Substantia nigra (tissue), 51 donors: ENCODE measurements at places on chromosomes 7 and 10.

DNA sequence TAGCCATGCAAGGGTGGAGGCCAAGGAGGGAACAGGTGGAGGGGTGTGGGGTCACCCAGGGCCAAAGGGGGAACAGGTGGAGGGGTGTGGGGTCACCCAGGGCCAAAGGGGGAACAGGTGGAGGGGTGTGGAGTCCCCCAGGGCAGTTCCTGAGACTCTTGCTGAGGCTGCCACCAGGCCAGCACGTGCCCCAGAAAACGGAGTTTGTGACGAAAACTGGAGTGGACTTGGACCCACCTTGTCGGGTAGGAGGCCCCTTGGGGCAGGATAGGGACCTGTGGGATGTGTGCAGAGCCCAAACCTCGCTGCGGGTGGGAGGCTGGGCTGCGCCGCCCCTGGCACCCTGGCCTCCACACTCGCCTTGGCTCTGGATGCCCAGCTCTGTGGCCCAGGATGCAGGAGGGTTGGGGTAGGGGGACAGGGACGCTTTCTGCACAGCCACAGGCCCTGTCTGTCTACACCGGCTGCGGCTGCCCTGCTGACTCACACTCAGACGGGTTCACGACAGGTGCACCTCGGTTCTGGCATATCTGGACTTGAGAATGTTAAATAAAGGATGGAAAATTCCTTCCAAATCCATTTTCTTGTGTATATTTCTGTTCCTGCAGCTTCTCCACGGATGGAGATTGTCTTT, 562 bp upstream of the ADGRA1 start:
- no peak for DNase-seq

DNA sequence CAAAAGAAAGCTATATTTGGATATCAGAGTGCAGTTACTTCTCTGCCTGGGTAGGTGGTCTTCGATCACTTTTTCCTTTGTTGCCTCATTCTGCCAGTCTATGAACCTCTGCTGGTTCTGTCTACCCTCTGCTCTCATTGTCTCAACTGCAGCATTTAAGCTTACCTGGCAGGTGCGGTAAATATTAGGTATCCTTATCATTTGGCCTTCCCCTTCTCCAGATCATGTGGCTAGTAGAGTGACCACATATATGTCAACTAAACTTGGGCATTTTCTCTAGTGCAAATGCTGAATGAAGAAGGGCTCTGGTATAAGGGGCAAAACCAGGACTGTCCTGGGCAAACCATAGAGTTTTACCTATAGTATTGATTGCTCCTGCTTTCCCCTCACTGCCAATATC, 180.8 kb downstream of the MDFIC start:
- DNase-seq, result no peak

DNA sequence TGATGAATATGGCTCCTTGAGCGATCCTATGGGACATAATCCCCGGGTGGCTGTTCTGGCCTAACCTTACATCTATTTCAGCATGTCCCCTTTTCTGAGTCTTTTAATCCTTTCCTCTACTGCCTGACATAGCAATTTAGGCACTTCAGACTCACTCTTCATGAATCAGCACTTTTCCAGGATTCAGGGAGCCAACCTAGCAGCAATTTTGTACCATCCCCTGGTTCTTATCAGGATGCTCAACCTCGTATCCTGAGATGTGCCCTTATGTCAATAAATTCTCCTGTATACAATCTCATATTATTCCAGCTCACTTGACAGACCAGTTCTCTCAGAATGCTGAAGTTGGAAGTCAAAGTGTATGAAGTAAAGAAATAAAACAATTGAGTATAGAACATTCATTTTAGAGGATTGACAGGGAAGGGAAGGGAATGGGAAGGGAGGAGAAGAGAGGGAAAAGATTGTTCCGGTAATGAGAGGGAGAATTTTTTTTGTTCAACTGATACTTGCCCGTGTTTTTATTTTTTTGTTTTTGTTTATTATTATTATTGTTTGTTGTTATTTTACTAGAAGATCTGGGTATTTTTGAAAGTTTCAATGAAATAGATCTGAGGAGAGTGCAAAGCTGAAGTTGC, 8.2 kb upstream of the ZC3HAV1 start:
- no peak for DNase-seq

- DNase-seq, result no peak
These were observed 794.0 kb upstream of the C7orf33 start for GRCh38 chr7:147796581-147796980.

DNA sequence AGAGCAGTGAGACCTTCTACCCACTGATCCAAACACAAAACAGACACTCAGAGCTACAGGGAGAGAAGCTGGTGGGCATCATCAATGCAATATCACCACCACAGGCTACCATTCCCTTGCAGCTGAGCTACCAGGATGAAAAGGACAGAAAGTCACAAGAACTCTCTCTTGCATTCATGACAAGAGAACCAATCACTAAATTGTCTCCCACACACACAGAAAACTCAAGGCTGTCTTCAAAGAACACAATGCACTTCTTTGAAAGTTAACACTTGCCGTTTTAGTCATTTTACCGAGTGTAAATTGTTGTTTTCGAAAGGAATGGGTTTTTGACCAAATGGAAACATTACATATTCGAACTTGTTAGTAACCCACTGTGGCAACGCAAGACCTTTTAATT, 626.6 kb downstream of the SORCS1 start:
- no peak for DNase-seq

- no peak for DNase-seq
These were observed 46.6 kb upstream of the GRID1 start for GRCh38 chr10:86413046-86413728.

DNA sequence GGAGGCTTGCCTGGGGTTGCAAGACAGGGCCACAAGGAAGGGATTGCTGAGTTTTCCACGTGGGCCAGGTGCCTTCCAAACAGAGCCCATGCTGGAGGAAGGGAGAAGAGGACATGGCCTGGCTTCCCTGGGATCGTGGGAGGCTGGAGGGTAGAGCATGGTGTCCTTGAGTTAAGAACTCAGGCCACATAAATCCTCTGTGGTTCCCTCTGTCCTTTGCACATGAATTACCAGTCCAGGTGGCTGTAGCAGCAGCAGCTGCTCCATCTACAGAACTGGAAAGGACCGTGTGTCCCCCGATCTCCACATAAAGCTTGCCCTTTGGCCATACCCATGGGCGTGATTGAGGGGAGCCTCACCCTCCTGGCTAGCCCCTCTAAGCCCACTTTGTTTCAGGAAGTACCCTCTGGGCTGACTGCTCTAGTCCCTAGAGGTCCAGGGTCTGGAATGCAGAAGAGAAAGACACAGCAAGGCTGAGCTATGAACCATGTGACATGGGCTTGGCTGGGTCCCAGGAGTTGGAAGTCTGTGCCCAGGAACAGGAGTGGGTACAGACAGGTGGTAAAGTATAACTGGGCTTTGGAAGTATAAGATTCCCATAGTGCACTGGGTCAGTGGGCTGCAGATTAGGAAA, 84.9 kb downstream of the C10orf105 start:
- DNase-seq, result peak; percentile 31
